ENCODE measurements at places on chromosomes 6 and 20.

GRCh38 chr6:4774715-4775493 lies 1.3 kb upstream of the CDYL start:
- DNase-seq = no peak

DNA sequence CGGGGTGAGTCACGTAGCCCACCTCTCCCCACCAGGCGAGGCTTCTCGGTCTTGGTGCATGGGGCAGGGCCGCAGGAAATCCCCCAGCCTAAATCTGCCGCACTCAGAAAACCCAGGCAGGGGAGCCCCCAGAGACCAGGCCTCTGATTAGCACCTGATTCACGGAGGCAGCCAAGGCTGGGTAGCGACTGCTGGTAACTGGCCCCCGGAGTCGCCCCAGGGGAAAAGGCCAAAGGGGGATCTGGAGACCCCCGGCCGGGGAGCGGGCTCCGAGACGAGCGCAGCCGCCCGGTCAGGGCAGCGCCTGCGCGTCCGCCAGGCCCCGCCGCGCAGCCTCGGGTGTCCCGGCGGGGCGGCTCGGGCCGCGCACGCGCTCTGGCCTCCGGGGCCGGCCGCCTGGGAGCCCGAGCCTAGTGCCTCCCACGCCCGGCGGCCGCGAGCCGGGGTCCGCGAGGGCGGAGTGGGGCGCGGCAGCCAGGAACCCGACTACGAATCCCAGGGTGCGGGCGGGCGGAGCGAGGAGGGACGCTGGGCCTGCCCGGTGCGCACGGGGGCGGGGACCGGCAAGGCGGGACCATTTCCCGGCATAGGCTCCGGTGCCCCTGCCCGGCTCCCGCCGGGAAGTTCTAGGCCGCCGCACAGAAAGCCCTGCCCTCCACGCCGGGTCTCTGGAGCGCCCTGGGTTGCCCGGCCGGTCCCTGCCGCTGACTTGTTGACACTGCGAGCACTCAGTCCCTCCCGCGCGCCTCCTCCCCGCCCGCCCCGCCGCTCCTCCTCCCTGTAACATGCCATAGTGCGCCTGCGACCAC lies at the start of gene DUSP22:
TSS of gene DUSP22 (plus strand) at position 791 of the 809 bp plus-strand sequence. CDS start 53 bp downstream, outside the sequence.
- no peak for DNase-seq

DNA sequence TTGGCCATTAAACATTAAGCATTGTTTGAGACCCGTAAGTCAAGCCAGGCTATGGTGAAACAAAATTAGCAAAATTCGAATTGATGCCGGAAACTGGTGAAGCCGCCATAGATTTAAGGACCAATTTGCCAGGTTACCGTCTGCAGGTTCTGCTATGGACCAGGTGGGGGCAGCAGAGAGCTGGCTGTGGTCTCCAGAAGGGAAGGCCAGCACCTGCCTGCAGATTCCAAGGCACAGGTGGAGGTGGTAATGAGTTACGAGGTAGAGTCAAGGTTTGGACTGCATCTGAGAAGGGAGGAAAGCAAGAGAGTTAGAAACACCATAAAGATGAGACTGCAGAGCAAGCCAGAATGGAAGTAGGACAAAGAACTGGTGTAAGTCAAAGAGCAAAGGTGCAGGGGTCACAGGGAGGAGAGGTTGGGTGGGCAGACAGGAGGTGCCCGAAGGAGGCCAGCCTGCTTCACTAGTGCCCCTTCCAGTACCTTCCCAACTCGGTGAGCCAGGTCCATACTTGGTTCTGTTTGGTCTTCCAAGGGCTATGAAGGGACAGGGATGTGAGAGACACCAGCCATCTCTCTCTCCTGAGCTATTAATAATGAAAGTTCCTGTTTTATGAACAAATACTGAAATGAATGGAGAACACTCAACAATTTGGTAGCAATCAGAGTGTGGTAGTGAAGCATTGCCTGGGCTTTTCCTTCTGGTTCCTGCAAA lies 131.6 kb upstream of the ESR1 start:
- no peak for DNase-seq

GRCh38 chr6:115908906-115909559 lies 151.7 kb downstream of the FRK start:
- DNase-seq = no peak

DNA sequence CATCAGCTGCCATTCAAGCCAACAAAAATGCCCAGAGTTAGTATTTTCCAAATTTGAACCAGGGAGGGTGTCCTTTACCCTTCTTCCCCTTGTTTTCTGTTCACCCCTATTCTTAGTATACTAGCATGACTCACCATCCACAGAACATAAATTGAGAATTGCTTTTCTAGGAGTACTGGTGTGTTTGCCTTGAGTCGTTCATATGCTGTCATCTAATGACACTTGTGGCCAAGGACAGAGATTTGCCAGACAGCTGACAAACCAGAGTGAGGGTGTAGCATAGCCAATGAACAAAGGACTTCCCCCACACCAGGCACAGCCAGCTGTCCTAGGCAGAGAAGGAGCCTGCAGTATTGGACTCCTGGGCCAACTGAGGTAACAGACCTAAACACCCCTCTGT lies 62.2 kb downstream of the FILIP1 start:
- no peak for DNase-seq

GRCh38 chr6:154367336-154367735 lies 10.7 kb upstream of the IPCEF1 start:
- no peak for DNase-seq

DNA sequence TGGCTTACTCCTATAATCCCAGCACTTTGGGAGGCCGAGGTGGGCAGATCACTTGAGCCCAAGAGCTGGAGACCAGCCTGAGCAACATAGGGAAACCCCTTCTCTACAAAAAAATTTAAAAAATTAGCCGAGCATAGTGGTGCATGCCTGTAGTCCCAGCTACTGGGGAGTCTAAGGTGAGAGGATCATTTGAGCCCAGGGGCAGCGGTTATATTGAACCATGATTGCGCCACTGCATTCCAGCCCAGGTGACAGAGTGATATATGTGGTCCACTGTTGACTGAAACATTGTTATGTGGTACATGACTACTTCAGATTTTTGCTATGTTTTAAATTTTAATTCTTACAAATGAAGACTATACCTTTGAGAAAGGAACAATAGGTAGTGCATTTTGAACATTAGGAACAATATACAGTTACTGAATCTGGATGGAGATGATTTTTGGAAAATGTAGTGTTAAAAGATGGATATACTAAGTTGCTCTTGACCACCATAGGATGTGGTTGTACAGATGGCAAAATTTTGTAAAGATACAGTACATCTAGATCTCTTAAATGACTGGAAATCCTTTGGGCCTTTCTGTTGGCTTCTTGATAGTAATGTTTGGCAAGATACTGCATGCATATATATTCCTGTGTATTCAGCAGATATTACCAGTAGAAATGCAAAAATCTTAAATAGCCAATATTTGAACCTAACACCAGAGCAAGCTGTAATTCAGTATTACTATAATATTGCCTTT lies 35.9 kb downstream of the MAPK14 start:
- no peak for DNase-seq

- no peak for DNase-seq
Observed at GRCh38 chr6:7136859-7137334, 29.1 kb downstream of the RREB1 start.

DNA sequence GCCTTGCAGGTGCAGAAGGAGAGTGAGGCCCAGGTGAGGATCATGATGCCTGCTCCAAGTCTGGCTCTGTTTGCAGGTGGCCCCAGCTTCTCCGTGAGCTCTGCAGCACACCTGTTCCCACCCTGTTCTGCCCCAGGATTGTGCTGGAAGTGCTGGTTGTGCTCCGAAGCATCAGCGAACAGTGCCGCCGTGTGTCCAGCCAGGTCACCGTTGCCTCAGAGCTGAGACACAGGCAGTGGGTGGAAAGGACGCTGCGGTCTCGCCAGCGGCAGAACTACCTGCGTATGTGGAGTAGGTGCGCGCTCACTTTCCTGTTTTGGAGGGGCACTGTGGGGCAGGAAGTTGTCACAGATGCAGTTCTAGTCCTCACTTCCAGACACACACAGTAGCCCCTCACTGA lies 25.0 kb downstream of the ERMARD start:
- no peak for DNase-seq

GRCh38 chr6:150409576-150410066 lies 40.8 kb downstream of the IYD start:
- no peak for DNase-seq

DNA sequence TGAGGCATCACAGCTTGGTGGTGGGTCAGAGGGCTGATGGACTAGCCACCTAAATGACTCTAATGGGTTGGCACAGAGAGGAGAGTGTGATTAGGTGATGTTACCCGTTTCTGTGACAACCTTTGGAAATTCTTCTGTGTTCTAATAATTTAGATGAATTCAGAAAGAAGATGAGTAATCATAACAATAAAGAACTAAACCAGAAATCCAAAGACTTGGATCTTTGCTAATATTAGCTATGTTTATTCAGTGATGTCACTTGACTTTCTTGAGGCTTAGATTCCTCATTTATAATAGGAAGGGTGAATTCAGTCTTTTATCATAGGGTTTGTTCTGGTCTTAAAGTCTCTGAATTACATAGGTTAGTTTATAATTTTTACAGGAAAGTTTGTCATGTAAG lies 19.9 kb downstream of the CRYBG1 start:
- DNase-seq = no peak
